ENCODE measurements at places on chromosomes 7 and 10. TPM values are rescaled to one million over a fixed set of nuclear protein-coding genes. Genes with fewer than 3 reads are reported as not detected.

Gene SLC26A5
- polyA plus RNA-seq: not detected

Gene ZNF277
- polyA plus RNA-seq: 30.0 TPM

Gene CELF2
- polyA plus RNA-seq: 49.9 TPM

Gene CEP55
- polyA plus RNA-seq: 0.67 TPM

Gene PTPRN2
- polyA plus RNA-seq: 45.5 TPM

Gene IKZF1
- 0.24 TPM for polyA plus RNA-seq

Gene OR2A5
- polyA plus RNA-seq: not detected

Gene NKX2-3
- not detected for polyA plus RNA-seq

All from neural cell (in vitro differentiated cells).